ENCODE measurements at places on chromosomes 11 and 22.

GRCh38 chr11:85723088-85723487 lies 37.1 kb upstream of the CCDC89 start:
- no peak for DNase-seq

DNA sequence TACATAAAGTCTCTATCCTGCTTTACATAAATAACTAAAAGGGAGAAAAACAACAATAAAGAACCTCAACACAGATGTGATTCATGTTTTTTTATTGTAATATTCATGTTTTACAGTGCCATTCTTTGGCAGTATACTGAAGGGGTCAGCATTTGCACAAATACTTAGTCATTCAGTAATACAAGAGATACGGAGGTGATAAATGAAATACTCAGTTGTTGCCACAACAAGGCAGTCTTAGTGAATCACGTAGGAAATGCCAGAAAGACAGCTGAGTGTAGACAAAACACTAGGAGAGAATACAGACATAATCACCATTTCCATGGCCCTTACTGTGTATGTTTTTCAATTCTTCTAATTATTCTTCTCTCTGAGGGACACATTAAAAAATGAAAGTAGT lies 910.4 kb downstream of the METTL15 start:
- no peak for DNase-seq

DNA sequence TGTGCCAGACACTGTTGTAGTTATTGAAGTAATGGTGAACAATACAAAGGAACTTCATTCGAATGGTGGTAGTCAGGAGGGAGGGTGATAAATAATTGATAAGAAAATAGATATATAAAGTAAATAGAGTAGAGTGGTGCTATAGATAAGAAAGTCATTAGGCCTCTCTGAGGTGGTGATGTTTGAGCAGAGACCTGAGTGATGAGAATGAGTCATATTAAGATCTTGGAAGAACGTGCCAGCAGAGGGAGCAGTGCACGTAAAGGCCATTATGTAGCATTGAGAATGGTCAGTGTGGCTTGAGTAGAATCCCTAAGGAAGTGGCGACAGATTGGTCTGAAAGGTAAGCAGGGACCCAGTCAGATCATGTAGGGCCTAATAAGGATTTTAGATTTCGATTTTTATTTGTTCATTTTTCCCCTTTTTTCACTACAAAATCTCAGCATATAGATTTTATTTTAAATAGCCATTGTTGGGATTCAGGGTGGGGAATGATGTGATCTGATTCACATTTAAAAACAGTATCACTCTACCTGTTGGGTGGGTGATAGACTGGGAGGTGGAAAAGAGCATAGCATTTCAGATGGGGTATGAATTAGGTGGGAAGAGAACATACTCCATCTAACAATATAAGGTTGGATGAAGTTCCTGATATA lies 44.7 kb downstream of the CCDC90B start:
- DNase-seq = peak; percentile 47

- DNase-seq = no peak
Measured at GRCh38 chr22:25514436-25515180, 49.9 kb upstream of the GRK3 start.

DNA sequence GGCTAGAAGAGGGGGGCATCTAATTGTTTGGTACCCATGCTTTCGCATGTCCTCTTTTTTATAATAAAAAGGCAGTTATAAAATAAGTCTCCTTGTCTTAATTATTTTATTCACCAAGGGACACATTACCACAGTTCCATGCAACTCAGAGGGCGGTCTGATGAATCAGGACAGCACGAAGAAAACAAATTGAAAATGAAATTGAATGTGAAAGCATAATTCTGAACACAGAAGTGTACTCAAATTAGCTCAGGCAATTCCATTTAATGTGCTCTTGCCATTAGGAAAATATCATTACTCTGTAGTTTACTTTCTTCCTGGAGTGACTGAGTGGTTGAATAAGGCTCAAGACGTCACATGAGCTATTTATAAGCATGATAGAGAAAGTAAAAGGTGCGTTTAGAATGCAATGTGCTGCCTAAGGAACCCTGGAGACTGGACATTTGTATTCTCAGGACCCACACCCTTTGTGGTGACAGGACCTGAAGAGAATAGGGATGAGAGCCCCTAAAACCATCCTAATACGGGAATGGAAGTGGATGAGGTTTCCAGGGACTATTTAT lies 59.6 kb downstream of the MTNR1B start:
- DNase-seq = no peak

- no peak for DNase-seq
Measured at GRCh38 chr11:102446606-102447005, 6.0 kb downstream of the TMEM123 start.

DNA sequence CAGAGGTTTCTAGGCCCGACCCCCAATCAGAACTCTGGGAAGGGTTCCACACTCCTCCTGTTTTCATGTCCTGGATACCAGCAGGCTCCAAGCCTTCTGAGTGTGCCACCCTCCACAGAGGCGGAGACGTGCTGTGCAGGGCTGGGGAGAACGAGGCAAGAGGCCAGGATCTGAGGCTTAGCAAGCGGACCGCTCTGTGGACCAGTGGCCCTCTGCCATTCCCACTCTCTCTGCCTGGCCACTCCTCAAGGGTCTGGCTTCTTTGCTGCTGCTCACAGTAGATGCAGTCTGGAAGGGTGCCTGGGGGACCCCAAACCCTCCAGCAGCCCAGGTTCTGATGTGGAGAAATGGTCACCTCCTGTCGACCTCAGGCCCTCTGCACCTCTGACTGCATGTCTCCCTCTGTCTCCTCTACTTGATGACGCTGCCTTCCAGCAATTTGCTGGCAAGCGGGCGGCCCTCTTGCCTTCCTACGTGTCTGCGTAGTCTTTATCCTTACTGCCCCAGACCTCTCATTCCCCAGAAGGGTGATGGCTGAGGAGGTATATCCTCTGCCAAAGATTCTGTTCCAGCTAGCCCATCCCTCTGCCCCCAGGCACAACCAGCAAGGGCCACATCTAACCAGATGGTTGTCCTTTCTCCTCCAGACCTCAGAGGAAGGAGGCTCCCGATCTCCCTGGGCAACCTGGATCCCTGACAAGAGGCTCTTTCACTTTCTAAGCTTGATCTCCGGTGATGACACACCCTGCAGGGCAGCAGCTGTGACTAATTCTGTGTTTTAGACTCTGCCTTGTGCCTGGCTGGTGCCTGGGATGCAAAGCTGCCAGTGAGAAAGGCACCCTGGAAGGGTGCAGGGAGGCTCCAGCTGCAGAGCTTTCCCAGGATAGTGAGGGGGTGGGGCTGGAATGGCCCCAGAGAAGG lies 87.3 kb downstream of the NAT10 start:
- no peak for DNase-seq

- no peak for DNase-seq
Measured at GRCh38 chr11:44623341-44623730, 57.9 kb downstream of the CD82 start.

DNA sequence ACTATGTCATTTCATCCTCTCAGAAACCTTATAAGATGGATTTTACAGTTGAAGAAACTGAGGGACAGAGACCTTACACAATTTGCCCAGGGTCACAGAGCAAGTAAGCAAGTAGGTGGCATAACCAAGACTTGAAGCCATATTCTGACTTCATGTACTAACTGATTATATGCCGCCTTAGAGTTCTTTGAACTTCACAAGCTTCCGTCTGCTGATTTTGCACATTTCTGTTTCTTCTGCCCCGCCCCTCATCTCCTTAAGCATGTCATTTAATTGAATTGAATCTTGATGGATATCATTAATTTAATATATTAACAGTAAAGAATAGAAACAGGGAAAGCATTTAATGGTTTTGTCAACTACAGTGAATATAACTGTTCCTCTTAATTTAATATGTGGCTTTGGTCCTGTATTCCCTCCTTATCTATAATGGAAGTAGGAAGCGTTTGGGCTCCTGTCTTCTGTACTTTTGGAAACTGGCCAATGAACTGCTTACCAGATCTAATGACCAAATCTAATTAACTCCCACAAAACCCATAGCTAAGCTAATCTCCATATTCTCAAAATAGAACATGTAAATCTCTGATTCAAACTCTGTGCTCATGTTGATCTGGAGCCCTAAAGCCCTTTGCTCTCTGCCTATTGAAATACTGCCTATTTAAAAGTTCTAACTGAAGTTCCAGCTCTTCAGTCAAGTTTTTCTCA lies 30.4 kb downstream of the SIK2 start:
- no peak for DNase-seq

DNA sequence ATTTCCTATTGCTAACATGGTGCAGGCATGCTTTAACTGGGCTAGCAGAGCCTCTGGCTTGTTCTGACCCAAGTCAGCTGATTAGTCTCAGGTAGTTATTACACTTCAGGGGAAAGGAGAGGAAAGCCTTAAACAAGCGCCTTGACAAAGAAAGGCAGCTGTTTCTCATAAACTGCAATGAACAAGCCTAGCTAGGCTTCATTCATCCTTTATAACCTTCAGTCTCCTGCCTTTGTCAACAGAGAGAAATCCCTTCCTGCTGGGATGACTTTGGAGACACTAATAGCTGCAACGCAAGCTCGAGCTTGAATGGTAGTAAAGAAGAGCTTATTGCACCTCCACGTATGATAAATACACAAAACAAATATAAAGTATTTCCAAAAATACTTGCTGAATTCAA lies 68.4 kb downstream of the CCDC34 start:
- no peak for DNase-seq

DNA sequence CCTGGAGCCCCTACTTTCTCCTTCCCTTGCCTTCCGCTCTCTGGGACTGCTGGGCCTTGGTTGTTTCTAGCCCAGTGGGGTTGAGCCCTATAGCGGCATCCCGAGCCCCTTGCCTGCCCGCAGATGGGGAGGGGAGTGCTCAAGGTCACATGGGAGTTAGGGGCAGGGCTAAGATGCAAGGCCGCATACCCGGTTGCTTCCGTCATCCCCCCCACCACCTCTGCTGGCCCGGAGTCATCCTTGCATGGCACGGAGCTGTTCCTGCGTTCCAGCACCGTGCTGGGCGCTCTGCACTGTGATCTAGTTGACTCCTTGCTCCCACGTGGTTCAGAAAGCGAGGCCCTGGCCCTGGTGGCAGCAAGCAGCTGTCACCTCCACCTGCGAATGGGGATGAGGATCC lies 18.0 kb downstream of the FLRT1 start:
- no peak for DNase-seq

DNA sequence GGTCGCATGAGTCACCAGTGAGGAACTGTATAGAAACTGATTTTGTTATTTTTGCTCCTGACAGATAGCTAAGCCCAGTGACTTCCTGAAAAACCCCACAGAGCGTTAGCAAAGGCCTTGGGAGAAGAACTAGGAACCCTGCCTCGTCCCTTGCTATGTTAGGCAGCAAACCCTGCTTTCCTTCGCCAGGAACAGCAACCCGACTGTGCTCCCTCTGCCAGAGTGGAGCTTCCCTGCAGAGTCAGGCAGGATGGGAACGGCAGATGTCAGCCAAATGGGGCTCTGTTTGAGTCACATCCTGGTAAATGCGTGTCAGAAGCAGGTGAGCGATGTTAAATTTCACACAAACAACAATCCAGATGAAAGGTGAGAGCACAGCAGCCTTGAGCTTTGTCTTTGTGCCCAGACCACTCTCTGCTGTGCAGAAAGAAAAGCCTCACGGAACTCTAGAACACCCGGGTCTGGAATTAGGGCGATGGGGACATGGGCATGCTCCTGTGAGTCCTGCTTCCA lies 186.6 kb downstream of the ADAMTS15 start:
- DNase-seq = no peak

DNA sequence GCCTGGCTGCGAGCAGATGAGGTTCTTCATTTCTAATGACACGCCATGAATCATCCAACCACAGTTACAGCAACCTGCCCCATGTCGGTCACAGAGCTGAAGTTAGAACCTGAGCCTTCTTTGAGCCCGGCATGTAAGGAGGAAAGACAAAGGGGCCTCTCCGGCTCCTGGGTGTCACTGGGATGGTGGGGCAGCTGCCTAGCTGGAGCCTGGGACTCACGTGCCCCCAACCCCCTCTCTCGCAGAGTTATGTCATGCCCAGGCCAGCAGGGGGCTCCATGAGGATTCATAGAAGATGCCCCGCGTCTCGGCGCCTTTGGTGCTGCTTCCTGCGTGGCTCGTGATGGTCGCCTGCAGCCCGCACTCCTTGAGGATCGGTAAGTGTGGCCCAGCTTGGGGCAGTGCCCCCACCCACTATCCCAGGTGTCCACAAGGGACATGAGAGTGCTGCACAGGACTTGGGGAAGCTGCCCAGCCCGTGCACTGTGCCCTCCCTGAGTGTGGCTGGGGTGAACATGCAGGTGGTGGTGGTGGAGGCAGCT lies 148.5 kb downstream of the GRIK4 start:
- DNase-seq = no peak

- DNase-seq = no peak
Measured at GRCh38 chr22:46925818-46926217, 163.4 kb downstream of the TBC1D22A start.

GRCh38 chr11:82906236-82906635 lies 4.7 kb downstream of the DDIAS start:
- DNase-seq = peak; percentile 25

DNA sequence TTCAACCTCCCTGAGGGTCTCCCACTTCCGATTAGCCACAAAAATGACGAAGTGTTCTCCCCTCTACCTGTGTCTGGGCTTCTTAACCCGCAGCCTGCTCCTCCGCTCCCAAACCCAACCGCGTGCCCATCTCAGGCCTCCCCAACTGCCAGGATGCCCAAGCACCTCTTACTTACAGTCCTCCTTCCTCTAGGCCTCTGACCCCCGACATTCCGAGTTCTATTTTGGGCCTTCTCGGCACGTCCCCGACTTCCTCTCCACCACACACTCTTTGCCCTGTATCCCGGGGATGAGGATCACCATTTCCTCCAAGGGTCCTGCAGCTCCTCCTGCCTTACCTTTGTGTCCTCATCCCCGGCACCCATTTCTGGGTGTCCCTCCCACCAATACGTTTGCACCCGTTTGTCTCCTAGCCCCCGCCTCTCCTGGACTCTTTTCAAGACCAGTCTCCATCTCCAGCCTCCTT lies 388 bp upstream of the MUS81 start:
- no peak for DNase-seq

DNA sequence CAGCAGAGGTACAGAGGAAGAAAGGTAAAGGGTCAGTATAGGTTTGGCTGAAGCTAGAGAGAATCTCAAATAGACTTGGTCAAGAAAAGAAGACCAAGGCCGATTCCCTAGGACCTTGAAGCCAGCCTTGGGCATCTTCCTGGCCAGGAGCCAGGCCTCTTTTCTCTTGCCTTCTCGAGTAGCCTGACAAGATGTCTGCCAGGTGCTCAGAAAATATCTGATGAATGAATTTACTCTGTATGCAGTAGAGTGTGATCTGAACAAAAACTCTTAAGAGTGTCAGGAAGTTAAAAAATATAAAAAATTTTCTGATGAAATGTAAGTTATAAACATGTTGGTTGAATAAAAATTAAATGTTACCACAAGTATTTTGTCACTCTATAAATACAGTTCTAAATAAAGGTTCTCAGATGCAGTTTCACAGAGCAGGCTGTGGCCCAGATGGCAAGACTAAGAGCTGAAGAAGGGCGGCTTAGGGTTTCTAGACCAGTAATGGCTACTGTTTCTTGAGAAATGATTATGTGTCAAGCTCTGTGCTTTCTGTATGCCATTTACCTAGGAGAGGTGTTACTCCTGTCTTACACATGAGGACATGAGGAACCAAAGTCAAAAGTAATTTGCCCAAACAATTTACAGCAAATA lies 98.1 kb downstream of the ATXN10 start:
- no peak for DNase-seq

Measured in retina (tissue), 1 donor.